Stimulated activated CD8-positive, alpha-beta memory T cell treated with anti-CD3 and anti-CD28 coated beads, Interleukin-15, amount 100 ng/mL, for 4 hours (primary cell): ENCODE measurements at places on chromosomes 3 and 15.

DNA sequence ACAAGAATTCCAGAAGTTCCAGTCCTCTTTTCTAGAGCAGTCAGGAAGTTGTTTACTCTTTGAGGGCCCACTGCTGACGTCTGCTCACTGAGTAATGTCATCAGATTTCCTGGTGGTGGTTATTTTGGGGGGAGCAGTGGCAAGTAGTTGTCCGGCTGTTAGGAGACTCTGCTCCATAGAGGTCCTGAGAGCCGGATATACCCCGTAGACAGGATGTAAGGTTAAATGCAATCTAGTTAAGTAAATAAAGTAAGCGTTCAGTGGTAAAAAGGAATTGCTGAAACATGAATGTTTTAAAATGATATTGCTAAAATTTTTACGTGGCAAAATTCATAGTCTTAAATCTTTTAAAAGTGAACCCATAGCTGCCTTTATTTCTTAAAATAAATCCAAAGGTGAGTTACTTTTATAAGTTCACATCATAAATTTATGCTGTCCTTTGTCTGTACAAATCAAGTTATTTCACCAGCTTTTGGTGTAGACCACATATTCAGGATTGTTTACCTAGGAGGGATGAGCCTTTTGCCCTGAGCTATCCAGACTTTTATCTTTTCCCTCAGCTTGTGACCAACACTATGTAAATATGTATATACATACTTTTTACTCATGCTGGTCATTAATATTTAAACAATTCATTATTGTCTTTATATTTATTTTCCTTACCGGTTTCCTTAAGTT, 65.8 kb downstream of the PDE8A start:
- DNase-seq, result no peak

- DNase-seq, result no peak
Measured at GRCh38 chr3:54573858-54574257, 354.0 kb downstream of the LRTM1 start.

- DNase-seq, result no peak
Measured at GRCh38 chr3:14133188-14133800, 8.4 kb downstream of the TMEM43 start.

DNA sequence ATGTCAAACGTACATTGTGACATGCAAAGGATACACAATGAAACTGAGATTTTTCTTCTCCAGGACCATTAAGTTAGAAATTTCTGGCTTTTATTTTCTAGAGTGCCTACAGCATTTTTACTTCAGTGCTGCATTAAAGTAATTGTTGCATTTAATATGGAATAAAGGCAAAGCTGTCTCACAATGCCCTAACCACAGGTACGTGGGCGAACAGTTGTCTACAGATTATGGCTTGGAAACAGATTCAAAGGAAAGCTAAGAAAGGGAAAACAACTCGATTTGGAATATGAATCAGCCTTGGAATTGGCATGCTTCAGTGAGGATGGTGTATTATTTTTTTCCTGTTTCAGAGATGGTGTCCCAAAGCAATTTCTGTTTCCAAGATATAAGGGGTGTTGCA, 79.1 kb upstream of the TUSC7 start:
- no peak for DNase-seq

- DNase-seq, result no peak
Measured at GRCh38 chr3:156593814-156594213, 38.9 kb upstream of the SSR3 start.

DNA sequence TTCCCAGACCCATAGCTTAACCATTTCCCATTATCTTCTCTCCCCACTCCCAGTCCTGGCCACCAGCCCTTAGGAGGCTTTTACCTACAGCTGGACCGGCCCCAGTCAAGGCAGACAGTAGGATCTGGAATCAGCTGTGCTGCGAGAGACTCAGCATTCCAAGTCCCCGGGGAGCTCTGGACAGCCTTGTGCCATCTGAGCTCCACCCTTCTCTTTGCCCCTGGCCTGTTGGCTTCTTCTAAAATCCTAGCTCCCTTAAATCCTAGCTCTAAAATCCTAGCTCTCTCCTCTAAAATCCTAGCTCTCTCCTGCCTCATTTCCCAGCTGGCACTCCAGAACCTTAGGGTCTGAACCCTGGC, 21.3 kb downstream of the MEGF11 start:
- no peak for DNase-seq

- DNase-seq, result no peak
Measured at GRCh38 chr3:17942856-17943255, 200.4 kb upstream of the TBC1D5 start.

DNA sequence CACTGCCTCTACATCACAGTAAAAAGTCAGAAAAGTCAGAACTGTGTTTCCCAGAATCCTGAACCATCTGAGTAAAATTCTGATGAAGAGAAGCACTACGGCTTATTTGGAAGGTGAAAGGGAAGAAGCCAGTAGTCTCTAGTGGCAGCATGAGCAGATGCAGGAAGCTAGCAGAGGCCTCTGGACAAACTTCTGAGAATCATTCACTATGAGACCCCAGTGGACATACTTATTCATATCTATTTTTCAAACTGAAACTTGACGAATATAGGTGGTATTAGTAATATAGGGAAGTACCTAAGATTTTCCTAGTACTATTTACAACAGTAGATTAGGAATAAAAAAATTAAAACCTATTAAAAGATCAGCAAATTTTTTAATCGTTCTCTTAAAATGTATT, 272.8 kb upstream of the TTC14 start:
- DNase-seq, result no peak

GRCh38 chr3:45795882-45796765, at the start of gene SLC6A20:
Gene SLC6A20, minus strand, starts transcription at chr3:45796536. Its CDS starts 117 bp downstream, at chr3:45796419.
- no peak for DNase-seq

DNA sequence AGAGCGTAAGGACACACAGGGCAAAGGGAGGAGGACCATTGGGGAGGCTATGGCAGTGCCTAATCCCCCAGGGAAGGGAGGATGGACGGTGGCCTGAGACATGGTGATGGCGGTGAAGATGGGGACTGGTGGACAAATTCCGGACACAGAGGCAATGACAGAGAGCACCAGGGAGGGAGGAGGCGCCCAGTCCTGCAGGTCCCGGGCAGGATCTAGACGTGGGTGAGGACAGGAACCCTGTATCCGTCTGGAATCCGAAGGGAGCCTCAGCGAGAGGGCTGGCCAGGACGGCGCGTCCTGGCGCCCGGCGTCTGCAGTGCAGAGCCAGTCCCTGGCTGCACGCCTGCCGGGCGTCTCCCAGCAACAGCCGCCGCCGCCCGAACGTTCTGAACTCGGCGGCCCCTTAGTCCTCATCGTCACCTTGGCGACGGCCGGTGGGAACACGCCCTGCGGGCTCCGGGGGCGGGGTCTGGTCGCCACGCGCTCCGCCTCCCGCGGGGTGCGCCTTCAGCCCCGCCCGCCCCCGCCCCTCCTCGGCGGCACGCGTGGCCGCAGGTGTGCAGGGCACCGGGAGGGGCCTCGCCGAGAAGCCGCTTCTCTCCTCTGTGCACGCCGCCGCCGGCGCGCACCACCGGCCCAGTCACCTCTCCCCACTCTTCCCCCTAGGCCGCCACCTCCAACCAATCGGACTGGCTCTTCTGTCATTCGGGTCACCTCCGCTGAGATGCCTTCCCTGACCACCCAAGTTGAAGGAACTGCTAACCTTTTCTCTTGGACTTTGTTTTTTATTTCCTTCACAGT, 11.6 kb downstream of the XIRP1 start:
- DNase-seq, result peak; percentile 78

- DNase-seq, result no peak
Measured at GRCh38 chr3:67377299-67377698, 277.1 kb downstream of the SUCLG2 start.

DNA sequence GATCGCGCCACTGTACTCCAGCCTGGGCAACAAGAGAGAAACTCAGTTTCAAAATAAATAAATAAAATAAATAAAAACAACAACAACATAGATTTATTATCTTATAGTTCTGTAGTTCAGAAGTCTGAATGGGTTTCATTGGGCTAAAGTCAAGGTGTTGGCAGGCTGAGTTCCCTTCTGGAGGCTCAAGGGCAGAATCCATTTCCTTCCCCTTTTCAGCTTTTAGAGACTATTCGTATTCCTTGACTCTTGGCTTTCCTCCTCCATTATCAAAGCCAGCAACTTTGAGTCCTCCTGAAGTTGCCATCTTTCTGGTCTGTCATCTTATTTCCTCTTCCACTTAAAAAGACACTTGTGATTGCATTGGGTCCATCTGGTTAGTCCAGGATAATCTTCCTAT, 12.1 kb downstream of the BLM start:
- DNase-seq, result no peak

DNA sequence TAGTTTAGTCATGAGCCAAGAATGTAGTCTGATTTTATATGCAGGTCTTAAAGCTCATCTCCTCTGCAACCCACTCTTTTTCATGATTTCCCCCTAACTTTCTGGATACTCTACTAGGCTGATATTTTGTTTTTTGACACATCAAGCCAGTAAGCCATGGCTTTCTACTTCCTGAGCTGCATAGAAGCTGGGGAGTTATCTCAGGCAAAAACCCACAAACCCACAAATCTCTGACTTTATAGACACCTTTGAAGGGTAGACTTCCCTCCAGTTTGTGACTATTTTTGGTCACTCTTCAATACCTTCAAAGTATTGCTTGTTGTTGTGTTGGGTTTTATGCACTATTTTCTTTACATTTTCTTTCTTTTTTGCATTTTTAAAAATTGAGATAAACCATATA, 28.6 kb downstream of the TMEM202 start:
- DNase-seq, result no peak

GRCh38 chr15:73539212-73540128, 93.7 kb downstream of the NPTN start:
- DNase-seq, result no peak

- no peak for DNase-seq
Measured at GRCh38 chr15:82045179-82045891, 483 bp downstream of the MEX3B start.

DNA sequence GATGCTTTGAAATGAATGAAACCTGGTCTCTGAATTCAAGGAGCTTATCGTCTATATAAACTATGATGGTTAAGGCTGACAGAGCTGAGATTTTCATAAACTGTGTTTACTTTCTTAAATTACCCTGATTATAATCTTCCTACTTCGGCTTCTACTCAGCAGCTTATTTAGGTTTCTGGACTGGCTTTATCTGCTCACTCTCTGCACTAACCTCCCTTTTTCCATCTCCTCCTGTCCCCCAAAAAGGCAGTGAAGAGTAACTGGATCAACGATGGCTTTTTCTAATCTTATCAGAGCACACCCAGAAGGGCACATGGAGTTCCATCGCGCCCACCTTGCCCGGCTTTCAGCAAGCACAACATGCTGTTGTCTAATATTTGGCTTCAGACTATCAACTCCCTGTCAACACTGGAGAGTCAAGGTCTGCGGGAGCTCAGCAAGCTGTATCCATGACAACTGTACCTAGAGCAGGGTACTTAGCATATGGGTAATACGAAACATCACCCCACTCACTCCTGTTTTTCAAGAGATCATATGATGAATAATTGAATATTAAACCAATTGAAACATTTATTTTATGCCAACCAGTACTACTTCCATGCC, 417.3 kb downstream of the GABRB3 start:
- no peak for DNase-seq

GRCh38 chr3:160287666-160288065, 62.4 kb downstream of the C3orf80 start:
- DNase-seq, result no peak

- DNase-seq, result no peak
Measured at GRCh38 chr15:66369773-66370651, 13.5 kb upstream of the TIPIN start.

GRCh38 chr15:64246364-64247189, 83.8 kb upstream of the PPIB start:
- DNase-seq, result peak; percentile 10

DNA sequence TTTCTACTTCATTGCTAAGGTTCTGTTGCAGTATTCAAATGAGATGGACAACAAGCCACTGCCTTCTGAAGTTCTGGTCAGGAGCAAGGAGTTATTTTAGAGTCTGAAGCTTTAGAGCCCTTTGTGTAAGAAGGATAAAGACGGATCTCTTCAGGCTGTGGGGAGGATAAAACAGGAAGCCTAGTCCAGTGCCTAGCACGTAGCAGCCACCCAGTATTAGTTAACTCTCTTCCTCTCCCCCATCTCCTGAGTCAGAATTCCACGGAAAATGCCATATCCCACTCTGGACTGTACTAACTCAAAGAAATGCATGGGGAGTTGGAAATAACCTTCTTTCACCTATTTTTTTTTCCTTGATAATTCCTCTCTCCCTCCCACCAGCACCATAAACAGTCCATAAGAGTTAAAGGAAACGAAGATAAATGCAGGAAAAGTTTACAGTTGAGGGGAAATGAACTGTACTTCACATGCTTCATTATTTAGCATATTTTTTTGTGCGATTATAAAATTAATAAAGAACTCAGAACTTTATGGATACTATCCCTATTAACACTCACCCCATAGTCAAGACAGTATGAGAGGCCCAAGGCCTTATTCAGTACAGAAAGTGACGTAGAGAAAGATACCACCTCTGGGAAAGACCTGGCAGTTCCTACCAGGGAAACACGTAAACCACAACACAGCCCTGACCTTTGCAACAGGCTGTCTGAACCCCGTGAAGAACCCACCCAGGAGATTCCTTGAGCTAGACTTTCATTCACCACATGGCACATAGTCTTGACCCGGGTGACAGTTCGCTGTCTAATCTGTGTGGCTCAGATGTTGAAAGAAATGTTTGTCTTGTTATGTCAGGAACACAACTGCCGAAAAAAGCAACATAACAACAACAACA, 9.2 kb downstream of the IGF2BP2 start:
- DNase-seq, result no peak

GRCh38 chr3:2001306-2002108, 97.2 kb upstream of the CNTN4 start:
- DNase-seq, result no peak

DNA sequence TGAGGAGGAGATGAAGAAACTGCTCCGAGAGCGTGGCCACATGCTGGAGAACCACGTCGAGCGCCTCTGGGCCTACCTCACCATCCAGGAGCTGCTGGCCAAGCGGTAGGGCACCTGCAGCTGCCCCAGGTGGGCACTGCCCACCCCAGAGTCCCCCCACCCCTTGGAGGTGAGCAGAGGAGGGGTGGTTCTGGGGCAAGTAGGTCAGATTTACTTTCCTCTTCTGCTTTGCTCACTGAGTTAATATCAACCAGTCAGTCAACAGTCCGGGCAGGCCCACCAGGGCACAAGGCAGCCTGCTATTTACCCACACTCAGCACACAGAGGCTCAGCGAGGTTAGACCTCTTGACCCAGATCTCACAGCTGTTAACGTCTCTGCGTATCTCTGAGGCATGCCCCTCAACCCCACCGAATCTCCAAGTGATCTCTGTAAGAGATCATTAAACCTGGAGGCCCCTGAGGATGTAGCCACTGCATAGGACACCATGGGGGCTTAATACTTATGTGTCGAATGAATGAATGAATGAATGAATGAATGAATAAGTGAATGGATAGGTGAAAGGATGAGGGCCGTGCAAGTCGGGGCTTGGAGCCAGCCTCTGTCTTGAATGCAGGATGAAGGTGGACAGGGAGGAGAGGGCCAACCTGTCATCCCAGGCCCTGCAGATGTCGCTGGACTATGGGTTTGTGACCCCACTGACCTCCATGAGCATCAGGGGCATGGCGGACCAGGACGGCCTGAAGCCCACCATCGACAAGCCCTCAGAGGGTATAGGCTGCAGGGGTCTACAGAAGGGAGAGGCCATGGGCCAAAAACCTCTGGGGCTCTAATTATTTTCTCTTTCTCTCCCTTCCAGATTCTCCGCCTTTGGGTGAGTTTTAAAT, 8.0 kb upstream of the ITIH3 start:
- DNase-seq, result no peak
